T follicular helper cell (primary cell): ENCODE measurements at places on chromosomes 1 and 21.

DNA sequence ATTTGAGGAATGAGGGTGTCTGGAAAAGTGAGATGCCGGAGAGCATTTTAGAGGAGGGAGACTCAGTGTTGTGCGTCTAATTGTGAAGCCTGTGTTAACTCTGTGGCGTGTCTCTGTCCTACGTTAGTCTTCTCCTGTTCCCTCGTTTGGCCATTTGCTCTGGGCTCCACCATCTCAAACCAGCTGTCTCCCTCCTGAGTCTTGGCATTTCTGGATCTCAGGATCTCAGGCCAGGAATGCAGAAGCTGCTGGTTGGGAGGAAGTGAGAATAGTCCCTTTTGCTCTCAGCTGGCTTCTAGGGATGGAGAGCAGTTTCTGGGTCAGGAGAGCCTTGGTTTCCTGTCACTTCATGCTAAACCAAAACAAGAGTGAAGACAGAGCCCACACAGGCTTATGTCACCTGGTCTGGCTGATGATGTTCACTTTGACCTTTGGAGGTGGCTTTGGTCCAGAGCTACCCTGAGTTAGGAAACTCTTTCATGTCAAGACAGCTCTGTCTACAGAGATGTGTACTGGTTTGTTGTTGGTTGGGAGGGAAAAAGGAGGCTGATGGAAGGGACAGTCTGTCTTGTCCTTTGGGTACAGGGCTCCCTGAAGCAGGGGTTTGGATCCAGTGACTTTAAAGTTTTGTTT lies 859 bp downstream of the NFASC start:
- no peak for DNase-seq

- no peak for DNase-seq
Measured at GRCh38 chr21:31624961-31625491, 34.5 kb upstream of the SOD1 start.

GRCh38 chr1:14220324-14220723 lies 378.2 kb upstream of the KAZN start:
- DNase-seq, result no peak

DNA sequence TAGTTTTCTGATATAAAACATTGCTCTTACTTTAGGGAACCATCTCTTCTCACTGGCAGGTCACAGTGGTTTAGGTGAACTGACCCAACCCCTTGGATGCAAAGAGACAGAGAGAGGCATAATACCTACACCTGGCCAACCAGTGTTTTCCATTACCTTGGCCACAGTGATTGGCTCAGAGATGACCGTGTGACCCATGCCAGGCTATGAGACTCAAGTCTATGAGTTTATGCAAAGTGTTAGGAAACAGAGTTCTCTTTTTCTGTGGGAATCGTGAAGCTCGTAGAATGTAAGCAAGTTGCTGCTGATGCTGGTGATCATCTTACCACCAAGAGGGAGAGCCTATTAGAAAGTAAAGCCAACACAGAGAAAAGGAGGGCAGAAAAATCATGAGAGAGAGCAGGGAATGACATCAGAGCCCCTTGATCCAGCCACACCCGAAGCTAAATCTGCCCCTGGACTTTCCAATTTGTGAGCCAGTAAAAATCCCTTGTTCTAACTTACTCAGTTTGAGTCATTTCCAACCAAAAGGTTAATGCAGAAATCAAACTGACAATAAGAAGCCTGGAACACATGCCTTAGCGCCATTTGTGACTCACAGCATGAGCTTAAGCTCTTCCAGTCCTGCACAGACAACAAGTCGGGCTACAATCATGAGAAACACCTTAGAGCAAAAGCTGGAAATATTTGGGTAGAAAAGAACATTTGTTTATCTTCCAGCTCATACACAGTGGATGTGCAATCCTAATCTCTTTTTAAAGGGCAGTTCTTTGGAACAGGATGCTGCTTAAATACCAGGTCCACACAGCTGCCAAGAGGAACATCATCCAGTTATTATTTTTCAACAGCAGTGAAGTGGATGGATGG lies 81.3 kb upstream of the KAZN start:
- DNase-seq, result no peak

DNA sequence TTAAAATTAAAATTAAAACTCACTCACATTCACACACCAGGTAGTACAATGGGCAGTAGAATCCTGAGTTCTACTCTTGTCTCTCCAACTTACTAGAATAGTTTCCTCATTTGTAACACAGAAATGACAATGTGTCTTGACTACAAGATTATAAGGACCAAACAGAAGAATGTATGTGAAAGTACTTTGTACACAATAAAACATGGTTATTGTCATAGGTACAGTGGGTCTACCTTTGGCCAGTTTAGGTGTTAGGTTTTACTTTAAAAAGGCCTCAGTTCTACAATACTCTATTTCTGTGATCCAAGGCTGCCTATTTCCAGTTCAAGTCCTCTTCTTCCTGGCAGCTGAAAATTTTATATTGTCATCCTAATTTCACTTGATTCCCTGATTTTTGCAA lies 50.2 kb downstream of the LUZP1 start:
- DNase-seq, result no peak

- no peak for DNase-seq
Measured at GRCh38 chr1:194331758-194332157, 1145.3 kb upstream of the B3GALT2 start.

DNA sequence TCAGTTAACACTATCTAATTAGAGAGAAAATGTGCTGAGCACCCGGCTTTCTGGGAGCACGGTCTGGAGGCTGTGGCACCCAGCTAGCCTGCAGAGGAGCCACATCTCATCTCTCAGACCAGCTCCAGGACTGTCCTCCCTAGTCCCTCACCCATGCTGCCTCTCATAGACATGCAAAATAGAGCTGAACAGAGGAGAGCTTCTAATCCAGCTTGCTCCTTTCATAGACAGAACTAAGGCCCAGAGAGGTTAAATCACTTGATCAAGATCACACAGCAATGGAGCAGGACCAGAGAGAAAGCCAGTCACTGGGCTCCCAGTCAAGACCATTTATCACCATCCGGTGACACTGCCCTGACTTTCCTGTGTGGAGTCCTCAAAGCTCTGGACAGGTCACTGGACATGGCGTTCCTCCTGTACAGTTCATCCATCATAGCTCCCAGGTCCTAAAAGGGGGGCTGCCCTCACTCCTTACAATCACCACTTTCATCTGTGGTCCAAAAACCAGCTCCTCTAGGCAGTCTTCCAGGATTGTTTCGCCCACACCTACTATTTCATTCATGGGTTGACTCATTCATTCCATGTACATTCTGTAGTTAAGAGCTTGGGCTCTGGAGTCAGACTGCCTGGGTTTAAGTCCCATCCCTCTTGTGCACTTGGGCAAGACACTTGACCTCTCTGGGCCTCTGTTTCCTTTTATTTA lies 8.8 kb upstream of the CAMK2N1 start:
- no peak for DNase-seq

DNA sequence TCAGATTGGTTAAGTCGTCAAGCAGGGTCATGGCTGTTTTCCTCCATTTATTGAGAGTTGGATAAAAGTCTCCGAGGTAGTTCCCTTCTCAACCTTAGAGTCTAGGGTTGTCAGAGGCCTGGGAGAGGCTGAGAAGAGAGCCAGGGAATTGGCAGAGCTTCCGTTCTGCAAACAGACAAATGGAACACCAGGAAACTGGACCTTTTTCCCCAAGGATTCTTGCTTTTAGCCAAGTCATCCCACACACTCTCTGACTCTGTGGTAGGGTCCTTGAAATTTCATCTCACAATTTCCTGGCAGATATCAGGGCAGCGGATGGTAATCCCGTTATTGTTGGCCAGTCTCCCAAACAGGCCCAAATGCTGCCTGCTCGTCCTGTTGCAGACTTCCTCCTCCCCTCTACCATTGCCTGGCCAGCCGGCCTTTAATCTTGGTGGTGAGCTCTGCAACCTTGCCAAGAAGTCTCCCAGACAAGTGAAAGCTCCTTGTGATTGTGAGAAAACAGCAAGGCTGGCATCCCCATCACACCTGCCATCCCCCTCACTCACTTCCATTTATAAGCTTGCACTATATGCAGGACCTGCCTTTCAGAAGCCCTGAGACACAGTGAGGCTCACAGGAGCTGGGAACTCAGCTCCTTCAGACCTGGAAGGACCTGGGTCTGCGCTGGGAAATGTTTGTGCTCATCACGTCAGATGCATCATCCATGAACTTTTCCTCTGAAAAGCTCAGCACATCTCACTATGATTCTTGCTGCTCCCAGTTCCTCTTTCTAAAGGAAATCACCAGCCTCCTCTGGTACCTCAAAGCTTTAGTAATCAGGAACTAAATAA lies 13.7 kb upstream of the SRP9 start:
- no peak for DNase-seq

DNA sequence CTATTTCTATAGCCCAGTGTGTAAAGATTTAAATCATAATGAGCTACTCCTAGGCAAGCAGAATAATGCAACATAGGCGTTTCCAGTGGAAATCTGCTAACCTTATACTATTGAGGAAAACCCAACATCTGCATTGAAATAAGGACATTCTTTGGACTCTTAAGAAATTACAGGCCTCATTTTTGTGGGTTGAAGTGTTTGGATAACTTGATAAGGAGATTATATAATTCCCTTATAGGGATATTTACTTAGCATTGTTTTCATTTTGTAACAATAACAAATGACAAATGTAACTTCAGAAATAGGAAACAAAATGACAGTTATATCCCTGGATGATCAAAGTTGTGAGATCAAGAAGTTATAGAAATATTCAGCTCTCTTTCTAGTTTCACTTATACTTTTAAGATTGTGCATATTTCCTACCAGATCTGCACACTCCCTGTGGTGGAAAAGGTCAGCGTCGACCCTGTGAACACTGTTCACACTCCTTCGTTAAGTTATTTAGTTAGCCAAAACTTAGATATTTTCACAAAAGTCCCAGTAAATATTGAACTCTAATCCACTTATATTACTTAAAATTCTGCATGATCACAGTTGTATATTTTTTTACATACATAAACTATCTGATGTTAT lies 284.4 kb upstream of the C1orf105 start:
- no peak for DNase-seq

DNA sequence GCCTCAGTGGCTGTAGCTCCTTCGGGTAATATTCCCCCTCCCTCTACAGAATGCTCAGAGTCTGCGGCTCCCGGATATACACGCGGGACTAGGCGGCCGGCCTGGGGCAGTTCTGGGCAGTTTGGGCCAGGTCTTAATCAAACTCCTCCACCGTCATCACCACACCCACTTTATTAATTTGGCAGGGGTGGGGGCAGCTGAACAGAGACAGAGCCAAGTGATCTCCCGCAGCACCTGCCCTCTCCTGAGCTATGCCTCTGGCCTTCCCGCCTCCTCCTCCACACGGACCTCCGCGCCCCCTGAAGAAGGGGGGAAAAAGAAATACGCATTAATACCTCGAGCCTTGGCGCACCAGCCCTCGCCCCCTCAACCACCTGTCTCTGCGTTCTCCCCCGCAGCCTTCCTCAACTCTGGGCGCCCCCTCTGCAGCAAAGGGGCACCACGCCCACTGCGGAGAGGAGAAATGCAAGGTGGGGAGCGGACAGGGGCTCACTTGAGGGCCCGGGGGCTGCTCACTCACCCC lies 42.6 kb downstream of the CD34 start:
- no peak for DNase-seq

DNA sequence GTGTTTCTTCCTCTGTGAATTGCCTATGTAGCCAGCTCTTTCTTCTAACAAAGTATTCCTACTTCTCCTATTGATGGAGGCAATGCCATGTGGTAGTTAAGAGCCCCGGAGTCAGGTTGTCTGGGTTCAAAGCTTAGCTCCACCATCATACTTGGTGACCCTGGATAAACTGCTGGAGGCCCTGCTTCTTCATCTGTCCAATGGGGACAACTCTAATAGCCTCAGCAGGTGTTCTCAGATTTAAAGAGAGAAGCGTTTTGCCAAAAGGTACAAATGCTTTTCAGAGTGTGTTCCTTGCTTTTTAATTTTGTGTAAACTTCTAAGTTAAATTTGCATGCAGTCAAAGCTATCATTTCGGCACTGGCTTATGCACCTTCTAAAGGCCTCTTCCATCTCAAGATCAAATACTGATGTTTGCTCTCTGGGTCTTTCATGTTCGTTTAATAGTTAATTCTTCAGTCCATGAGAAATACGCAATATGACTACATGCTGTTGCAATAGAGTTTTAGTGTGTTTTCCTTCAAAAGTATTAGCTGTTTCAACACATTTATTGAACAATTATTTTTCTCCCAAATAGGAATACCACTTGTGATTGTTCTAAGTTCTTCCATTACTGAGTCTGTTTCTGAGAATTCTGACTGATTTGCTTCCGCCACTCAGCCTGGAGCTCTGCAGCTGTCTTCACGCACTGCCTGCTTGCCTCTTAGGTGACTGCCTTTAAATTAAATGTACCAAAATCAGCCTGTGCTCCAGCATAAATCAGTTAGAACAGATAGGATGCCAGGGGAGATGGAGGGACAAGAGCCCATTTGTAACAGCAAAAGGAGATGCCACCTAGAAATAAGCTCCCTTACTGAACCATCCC lies 75.6 kb downstream of the CAPZB start:
- no peak for DNase-seq

- no peak for DNase-seq
Measured at GRCh38 chr1:7489586-7489985, 281.5 kb upstream of the VAMP3 start.

GRCh38 chr1:203625628-203626019 lies 1.0 kb upstream of the ATP2B4 start:
- peak; percentile 62 for DNase-seq

- DNase-seq, result no peak
Measured at GRCh38 chr1:151985768-151986167, 7.9 kb downstream of the S100A10 start.

- DNase-seq, result no peak
Measured at GRCh38 chr1:156444407-156445001, 56.1 kb downstream of the MEF2D start.

DNA sequence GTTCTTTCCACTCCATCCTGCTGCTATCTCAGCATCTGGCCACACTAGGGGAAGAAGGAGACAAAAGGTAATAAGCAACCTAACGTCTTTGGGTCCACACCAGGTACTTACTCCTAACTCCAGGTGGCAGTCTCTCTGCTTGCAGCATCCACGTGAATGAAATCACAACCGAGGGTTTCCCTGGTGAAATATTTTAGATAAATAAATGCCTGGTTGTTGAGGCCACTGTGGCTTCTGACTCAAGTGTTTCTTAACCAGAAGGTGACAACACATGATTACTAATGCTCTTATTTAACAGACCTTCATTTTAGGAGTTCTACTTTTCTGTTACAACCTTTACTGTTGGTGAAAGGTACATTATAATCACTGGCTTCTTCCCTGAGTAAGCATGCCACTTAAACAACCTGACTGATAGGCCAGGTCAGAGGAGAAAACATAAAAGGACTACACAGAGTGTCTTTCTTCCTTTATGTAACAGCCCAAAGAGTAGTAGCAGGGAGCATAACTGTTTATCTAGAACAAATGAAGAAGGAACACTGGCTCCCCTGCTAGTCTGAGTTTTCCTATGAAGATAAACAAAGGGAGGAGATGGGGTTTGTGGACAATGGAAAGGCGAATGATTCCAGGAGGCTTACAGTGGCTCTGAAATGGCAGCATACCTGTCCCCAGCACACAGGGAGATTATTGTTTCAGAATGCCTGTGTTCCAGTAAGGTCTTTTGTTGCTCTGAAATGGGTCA lies 59.9 kb downstream of the SYT6 start:
- no peak for DNase-seq
